ENCODE measurements at places on chromosomes 12 and 14.

- no peak for DNase-seq
Observed at GRCh38 chr12:103975368-103975767, 9.7 kb downstream of the TDG start.

GRCh38 chr14:69685218-69685616 is 73.8 kb downstream of the SUSD6 start:
- DNase-seq, result peak; percentile 92

DNA sequence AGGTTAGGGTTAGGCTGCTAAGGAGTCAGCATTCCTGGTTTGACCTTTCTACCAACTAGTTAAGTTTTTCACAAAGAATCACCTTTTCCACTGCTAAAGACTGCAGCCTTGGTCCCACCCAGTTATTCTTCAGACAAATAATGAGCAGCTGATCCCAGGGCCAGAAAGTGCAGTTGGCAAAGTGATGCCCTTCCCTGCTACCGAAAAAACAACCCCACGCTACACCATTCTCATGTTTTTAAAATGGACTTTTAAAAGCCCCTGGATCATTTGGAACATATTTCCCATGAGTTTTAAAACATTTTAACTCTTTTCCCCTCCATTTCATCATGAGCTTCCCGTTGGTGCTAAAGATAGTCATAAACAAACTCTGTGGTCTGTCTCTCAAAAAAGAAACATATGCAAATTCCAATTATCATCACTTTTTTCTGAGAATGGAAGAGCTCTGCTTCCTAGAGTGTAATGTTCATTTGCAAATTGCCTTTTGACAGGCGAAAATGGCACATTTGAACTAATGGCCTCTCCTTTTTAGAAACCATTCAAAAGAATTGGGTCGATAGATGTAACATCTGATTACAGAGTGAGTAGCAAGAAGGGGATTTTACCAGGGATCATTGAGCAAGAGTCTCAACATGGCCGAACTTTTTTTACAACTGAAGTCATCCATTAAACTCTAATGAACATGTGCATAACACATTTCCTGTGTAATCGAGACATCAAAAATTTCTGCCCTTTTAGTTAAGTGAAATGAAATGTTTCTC is 129.3 kb upstream of the RAP1B start:
- DNase-seq, result peak; percentile 84

GRCh38 chr14:91008759-91009409 is 51.6 kb downstream of the RPS6KA5 start:
- DNase-seq, result no peak

DNA sequence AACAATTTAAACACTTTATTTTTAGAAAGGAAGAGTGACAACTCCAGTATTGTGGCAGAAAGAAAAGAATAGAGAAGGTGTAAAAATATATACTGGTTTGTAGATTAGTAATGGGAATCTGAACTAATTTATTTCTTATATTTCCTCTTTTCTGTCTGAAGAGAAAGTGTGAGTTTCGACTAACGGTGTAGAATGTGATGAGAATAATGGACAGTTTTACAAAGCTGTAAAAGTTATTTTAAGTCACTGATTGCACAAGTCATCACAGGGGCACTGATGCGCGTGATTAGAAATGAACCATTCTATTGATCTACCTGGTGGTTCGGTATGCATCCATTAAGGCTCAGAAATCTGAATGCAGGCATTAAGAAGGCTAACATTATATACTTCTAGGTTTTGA is 158.5 kb upstream of the ATXN7L3B start:
- no peak for DNase-seq

DNA sequence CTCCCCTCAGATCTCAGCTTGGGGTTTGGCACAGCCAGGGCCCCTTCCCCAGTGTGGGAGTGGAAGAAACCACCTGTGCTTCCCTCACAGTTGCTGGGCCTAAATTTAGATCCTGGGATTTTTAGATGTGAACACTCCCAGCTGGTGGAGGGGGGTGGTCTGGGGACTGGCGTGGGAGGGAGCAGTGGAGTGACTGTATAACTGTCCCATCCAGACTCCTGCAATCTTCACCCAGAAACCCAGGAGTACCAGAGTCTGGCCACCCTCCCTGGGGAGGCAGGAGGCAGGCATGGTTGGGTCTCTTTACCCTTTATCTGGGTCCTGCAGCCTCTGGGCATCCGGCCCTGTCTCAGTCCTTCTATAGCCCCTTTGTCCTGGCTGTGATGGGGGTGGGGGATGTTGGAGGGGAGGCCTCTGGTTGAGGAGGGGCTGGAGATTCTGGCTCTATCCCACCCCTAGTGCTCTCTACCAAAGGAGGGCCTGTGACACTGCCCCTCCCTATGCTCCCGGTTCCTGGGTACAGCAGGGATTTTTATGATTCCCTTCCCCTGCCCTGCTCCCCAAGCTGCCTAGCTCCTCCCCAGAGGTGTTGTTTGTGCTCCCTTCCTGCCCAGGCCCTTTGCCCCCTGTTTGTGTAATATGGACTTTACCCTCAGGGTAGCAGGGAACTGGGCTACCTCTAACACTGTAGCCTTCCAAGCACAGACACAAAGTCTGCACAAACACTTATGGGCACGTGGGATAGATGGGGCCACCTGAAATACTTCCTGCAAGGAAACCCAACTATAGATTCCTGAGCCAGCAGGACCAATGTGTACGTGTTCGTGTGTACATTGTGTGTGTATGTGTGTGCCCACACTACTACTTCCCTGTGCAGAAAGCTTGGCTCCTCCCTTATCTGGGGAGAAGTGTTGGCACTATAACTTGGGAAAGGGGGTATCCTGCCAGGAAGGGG is 1.7 kb downstream of the ERBB3 start:
- no peak for DNase-seq

GRCh38 chr14:65962952-65963351 is 523.2 kb upstream of the CCDC196 start:
- no peak for DNase-seq

GRCh38 chr12:93982771-93983315 is 165.5 kb upstream of the PLXNC1 start:
- peak; percentile 51 for DNase-seq

GRCh38 chr12:104535369-104535768 is 78.6 kb downstream of the CHST11 start:
- DNase-seq, result no peak

DNA sequence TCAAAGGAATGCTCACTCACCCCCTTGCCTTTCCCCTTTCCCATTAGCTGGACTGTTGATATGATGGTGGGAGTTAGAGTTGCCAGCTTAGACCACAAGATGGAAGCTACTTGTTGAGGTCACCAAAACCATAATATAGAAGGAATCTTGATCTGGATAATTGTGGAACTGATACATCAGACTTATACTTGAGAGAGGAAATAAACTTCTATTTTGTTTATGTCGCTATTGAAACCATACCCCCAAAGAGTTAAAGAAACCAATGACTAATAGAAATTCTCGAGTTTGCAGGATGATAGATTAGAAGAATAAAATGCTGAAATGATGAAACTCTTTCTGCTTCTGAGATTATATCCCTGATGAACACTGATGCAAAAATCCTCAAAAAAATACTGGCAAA is 37.9 kb downstream of the TDG start:
- no peak for DNase-seq

DNA sequence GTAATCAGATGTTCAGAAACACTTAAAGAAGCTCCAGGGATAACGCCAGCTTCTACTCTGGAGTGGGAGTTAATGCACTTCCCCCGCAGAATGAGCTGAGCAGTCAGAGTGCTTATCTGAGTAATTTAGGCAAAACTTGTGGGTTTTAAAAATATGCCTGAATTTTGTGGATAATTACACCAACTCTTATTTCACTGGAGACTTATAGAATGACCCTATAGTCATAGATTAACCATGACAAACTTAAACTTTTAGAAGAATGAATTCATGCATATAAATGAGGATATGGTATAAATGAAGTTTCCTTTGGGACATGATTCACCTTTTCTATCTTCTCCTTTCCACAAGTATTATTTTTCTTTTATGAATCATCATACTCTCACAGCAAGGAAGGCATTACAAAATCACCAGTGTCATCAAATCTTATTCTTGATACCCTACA is 241.1 kb upstream of the FBXO33 start:
- no peak for DNase-seq

DNA sequence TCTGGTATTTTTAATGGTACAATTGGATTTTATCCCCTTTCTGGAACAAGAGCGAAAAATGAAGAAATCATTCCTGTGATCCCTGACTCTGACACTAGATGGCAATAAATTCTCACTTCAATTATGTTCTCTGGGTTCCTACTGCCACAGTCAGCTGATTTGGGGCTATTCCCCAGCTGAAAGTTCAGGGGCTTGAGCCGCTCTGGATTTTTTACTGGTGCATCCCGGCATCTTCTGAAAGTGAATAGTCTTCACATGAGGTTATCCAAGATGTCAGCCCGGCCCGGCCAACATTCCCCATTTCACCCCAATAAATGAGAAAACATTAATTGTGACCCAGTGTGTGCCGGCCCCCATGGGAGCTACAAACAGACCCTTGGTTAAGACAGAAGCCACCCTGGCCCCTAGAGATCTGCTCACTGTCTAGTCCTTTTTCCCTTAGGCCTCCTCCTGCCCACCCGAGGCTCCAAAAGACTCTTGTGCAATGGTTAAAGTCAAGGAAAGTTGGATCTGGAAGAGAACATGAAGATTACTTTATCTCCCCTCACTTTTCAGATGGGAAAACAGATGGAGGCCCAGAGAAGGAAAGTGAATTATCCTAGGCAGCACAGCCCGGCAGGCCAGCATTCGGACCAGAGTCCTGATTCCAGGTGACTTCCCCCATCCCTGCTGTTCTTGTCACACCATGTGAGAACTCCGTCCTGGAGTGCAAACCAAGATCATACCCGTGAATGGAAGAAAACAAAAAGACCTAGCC is 20.8 kb downstream of the CKAP4 start:
- DNase-seq, result peak; percentile 54

DNA sequence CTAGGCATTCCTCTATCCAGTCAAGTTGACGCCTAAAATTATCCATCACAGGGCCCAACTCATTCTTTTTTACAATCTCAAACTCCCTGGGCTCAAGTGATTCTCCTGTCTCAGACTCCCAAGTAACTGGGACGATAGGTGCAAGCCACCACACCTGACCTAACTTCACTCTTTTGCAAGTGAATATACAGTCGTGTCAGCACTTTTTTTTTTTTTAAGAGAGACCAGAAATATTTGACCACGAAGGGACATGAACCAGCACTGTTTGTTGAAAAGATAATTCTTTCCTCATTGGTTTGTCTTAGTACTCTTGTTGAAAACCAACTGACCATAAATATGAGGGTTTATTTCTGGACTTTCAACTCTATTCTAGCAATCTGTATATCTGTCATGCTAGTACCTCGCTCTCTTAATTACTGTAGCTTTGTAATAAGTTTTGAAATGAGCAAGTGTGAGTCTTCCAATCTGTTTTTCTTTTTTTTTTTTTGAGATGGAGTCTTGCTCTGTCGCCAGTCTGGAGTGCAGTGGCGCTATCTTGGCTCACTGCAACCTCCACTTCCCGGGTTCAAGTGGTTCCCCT is 14.0 kb downstream of the PTGR2 start:
- DNase-seq, result no peak

DNA sequence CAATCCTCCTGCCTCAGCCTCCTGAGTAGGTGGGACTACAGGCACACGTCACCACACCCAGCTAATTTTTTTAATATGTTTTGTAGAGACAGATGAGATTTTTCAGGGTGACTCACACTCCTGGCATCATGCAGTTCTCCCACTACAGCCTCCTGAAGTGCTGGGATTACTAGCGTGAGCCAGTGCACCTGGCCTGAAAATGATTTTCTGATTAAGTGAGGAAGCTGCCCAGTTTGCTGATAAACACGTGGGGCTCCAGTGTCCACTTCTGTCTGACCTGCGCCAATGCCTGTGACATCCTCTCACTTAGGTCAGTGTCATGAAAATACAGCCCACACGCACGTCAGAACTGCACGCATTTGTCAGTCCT is 37.0 kb upstream of the SFSWAP start:
- DNase-seq, result no peak

DNA sequence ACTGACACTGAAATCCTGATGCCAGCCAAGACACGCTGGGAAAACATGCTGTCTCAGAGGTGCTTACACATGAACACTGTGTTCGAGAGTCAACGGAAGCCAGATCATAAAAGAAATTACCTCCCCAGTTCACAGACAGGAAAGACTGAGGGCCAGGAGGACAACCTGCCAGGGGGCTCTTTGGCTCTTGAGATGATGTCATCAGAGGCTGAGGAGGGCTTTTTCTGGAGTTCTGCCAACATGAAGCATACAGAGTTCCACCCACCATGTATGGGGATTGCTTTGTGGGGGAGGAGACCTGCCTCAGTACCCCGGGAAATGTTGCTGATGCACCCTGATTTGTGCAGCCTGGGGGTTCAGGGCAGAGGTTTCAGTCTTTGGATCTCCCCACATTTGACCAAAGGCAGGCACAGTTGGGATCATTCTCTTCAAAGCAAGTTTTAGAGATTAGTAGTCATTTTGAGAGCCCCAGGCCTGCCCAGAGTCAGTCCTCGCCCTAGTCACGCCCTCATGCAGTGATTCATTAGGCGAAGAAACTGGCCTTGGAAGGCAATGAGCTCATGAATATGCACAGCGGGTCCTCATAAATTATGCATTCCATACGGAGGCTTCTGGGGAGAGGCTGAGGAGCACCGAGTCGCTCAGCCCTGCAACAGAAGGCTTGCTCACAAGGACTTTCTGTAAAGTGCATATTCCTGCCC is 34.9 kb upstream of the EML1 start:
- peak; percentile 58 for DNase-seq

GRCh38 chr12:45362291-45362690 is 146.4 kb downstream of the ANO6 start:
- no peak for DNase-seq

GRCh38 chr12:56581418-56582145 is 48.5 kb downstream of the BAZ2A start:
- peak; percentile 76 for DNase-seq

DNA sequence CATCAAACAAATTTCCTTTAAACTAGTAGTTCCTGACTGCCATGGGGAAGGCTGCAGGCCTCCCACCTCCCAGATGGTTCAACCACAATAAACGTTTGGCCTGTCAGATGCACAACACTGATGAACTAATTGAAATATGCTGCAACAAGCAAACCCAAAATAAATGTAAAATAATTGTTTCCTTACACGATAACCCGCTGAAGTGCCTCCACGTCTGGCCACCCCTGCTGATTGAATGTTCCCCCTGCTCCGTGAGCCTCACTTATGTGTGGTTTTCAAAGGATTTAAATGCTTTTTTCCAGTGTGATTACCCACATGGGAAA is 8.4 kb downstream of the PITPNM2 start:
- DNase-seq, result no peak

GRCh38 chr14:95683793-95684192 is 2.4 kb upstream of the TCL1B start:
- DNase-seq, result peak; percentile 28

DNA sequence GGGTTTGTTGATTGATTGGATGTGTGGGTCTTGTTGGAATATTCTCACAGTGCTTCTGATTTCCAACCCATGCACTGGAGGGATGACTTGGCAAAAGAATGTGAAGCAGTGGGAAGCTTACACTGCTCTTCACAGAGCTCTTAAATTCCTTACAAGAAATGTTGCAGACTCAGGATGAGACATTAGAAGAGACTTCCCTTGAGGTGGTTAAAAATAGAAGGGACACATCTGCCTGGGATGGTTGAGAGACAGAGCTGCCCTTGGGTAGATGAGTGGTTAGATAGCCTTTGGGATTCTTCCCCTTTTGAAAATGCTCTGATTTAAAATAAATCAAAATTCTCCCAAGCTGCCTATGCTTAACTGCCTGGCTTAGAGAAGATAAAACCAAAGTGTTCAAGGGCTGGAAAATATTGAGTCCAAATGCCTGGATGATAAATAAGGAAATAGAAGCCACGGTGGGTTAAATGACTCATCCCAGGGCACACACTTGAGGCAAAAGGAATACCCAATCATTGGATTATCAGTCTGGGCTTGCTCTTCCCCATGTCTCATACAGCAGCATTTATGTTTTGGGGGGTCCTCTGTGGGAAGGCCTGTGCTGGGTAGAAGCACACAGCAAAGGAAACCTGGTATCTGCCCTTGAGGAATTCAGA is 264.3 kb downstream of the AKAP6 start:
- no peak for DNase-seq
